KBM-7 (cell line): ENCODE measurements at places on chromosomes 12 and 14.

- no peak for DNase-seq
Measured at GRCh38 chr12:32504591-32504990, 105.2 kb downstream of the FGD4 start.

GRCh38 chr12:52615208-52615868, 3.0 kb downstream of the KRT73 start:
- DNase-seq = peak; percentile 15

- no peak for DNase-seq
Measured at GRCh38 chr12:10718279-10718821, 4.8 kb downstream of the YBX3 start.

DNA sequence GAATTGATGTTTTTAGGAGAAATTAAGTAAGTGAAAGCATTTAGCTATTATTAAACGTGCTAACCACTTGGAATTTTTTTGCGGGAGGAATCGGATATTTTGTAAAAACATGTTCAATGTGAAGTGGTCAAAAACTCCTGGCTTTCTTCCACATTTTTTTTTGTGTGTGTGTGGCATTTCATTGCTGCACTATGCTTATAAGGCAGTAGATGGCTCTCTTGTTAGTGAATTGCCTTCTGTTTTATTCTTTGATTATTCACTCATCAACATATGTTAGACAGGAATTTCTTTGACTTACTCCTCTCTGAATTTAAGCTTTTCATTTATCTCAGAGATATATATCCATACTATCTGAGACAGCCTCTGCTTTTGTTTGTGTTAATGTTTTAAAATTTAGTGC, 71.3 kb downstream of the DERA start:
- DNase-seq = no peak

- no peak for DNase-seq
Measured at GRCh38 chr12:124319368-124320050, 24.6 kb downstream of the RFLNA start.

DNA sequence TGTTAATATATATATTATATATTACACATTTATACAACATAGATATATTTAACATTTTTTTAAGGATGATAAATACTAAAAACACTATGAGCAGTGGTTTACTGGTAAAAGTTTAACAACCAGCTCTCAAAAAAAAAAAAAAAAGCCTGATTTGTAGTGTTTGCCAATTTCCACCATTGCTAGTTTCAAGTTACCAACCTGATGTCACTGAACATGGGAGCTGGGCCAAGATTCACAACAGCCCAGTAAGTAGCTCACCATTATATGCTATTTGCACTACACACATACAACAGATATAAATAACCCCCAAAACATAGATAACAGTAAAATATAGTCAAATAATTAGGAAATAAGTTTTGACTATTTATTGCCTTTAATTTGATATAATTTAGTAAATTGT, 28.9 kb upstream of the TMX1 start:
- no peak for DNase-seq

GRCh38 chr12:89451841-89452251, 72.8 kb downstream of the GALNT4 start:
- peak; percentile 26 for DNase-seq

DNA sequence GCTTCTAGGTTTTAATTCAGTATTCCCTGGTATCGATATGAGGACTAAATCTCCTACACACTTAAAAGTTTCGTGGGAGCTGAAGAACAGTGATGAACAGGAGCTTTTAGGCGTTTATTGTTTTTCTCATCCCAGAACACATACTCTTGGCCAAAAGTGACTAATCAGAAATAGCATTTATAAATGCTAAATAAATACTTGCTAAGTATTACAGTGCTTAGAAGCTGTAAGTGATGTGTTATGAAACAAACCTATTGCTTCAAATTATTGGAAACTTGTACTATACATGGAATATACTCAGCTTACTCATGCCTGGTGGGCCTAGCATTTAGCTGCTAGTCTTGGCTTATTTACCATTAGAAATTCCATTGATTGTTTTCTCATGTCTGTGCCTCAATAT, 24.9 kb downstream of the FRS2 start:
- no peak for DNase-seq

GRCh38 chr14:24834956-24835355, 201.0 kb upstream of the GZMB start:
- DNase-seq = no peak

DNA sequence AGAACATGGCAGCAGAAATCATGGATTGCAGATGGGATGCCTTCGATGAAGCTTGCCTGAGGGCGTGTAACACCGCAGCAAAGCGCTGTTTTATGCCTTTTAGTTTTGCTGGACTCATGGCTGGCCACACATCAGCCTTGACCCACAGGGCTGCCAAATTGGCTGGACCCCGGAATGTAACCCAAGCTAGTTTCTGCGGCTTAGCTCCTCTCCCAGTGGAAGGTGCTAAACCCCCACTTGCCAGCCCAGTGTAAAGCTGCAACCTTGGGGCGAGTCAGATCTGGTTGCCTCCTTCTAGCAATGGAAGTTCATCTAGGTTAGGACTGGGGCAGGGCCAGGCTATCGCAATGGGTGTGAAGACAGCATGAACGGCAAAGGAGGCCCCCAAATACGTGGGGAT, 38.3 kb downstream of the MEG3 start:
- DNase-seq = no peak
